Epithelial cell of prostate (primary cell): ENCODE measurements at places on chromosomes 16 and 17.

GRCh38 chr17:34076743-34077631 is 178.1 kb upstream of the CCL2 start:
- DNase-seq, result no peak

GRCh38 chr16:9096416-9096952 is 5.0 kb downstream of the HAPSTR1 start:
- DNase-seq, result no peak

GRCh38 chr17:4161967-4162305 is 18.9 kb downstream of the CYB5D2 start:
- no peak for DNase-seq

GRCh38 chr16:68331879-68332410 is 21.1 kb downstream of the PRMT7 start:
- no peak for DNase-seq

GRCh38 chr16:11004351-11004750 is 60.0 kb downstream of the CLEC16A start:
- no peak for DNase-seq

DNA sequence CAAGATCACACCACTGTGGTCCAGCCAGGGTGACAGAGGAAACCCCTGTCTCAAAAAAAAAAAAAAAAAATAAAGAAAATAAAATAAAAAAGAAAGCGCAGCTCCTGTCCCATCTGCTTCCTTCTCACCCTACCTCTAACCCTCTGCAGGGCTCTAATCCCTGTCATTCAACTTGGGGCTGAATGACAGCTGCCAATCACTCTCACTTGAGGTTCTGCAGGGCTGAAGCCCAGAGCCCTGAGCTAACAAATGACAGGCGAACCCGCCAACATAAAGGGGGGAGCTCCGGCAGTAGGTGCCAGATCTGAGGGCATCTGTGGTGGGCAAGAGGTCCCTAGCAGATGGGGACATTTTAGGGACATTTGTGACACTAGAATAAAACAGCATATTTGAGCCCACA is 44.3 kb downstream of the ENGASE start:
- no peak for DNase-seq

- DNase-seq, result no peak
These were observed 6.7 kb downstream of the PRSS36 start for GRCh38 chr16:31143011-31143693.

GRCh38 chr17:74704544-74704943 is 8.2 kb downstream of the CD300LF start:
- DNase-seq, result no peak

GRCh38 chr17:17305281-17305801 is 2.2 kb downstream of the NT5M start:
- DNase-seq, result no peak

- DNase-seq, result no peak
These were observed 5.0 kb downstream of the ATP5PD start for GRCh38 chr17:75041656-75042280.

GRCh38 chr17:77286641-77287431 is 146.1 kb downstream of the SEC14L1 start:
- DNase-seq, result peak; percentile 91
